ENCODE measurements at places on chromosomes 1 and 21.

- DNase-seq: no peak
Measured at GRCh38 chr1:225762002-225762441, 15.6 kb upstream of the SRP9 start.

DNA sequence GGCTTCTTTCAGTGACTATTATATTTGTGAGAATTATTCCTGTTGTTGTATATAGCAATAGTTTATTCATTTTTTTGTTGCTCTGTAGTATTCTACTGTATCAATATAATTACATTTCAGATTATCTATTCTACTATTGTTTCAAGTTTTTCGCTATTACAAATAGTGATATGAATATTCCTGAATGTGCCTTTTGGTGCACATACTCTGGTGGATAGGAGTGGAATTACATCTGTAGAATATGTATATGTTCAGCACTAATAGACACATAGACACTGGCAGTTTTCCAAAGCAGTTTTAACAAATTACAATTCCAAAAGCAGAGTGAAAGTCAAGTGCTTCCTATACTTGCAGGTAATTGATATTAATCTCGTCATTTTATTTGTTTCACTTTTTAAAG is 696.2 kb upstream of the PRMT6 start:
- no peak for DNase-seq

- DNase-seq: no peak
Measured at GRCh38 chr21:46180079-46180722, 4.1 kb downstream of the SPATC1L start.

DNA sequence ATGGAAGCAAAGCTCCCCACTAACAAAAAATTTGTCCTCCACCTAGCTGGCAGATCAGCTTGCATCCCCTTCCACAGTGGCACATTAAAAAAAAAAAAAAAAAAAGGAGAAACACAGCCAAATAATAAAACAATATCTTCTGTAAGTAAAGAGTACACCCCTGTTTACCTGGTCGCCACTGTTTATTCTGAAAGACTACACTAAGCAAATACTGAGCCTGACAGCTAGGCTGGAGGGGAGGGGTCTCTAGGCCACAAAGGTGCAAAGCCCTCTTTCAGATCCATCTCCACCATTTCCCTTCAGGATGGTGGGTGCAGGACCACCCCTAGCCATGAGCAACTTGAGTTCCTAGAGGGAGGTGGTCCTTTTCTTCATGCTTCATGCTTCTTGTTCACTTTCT is 22.8 kb upstream of the SLC45A3 start:
- no peak for DNase-seq

GRCh38 chr1:82567348-82567747 is 766.6 kb downstream of the ADGRL2 start:
- DNase-seq: no peak

- peak; percentile 60 for DNase-seq
Measured at GRCh38 chr1:156379420-156380165, 10.6 kb downstream of the RHBG start.

- no peak for DNase-seq
Measured at GRCh38 chr1:18105196-18105595, 2.4 kb upstream of the IGSF21 start.

GRCh38 chr1:78911956-78912880 is 94.3 kb downstream of the ADGRL4 start:
- DNase-seq: no peak

DNA sequence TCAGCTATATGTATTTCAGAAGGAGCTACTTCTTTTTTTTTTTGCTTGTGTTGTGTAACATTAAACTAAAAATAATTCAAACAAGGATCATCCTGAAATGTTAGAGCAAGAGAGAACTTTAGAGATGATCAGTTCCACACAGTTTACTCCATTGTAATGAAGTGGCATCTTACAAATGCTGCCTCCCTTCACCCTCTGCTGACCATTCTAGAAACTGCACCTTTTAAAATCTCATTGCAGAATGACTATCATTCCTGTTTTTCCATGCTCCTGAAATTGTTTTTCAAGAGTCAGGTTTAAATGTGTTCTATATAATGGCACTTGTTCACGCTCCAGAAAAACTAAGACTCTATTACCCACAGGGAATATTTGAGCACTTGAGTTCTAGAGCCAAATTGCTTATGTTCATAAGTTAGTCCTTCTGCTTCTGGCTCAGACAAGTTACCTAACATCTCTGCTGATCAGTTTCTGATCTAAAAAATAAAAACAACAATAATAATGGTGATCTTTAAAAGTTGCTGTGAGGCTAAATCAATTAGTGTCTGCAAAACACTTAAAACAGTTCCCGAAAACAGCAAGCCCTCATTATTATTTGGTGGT is 21.5 kb upstream of the SLC44A5 start:
- peak; percentile 39 for DNase-seq

- DNase-seq: peak; percentile 71
Measured at GRCh38 chr1:183804916-183805841, at the start of gene RGL1. Gene RGL1 (plus strand): TSS chr1:183805120. CDS start chr1:183805298, 178 bp downstream.

DNA sequence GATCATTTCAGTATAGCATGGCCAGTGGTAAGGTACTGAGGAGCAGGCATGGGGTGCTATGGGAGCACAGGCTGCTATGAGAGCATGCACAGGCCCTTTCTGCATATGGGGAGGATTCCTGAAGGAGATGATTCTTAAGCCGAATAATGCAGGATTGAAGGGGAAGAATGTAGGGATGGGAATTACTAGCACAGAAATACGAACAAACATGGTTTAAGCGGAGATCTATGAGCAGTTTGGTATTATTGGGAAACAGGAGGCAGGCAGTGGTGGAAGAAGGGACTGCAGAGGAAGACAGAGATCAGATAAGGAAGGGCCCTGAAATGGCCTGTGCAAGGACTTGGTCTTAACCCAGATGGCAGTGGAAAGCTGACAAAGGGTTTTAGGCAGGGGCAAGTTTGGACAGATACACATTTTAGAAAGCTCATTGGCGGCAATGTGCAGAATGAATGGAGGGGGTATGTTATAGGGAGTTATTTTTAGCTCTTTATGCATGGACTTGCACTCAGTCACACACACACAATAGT is 1.7 kb downstream of the OSCP1 start:
- DNase-seq: no peak

- peak; percentile 24 for DNase-seq
Measured at GRCh38 chr1:226637147-226637935, 88.8 kb downstream of the STUM start.

GRCh38 chr1:31787261-31787660 is 23.1 kb upstream of the ADGRB2 start:
- no peak for DNase-seq

- DNase-seq: no peak
Measured at GRCh38 chr21:25465263-25465662, 142.0 kb downstream of the MRPL39 start.

- no peak for DNase-seq
Measured at GRCh38 chr1:29878501-29878900, 642.2 kb downstream of the PTPRU start.

DNA sequence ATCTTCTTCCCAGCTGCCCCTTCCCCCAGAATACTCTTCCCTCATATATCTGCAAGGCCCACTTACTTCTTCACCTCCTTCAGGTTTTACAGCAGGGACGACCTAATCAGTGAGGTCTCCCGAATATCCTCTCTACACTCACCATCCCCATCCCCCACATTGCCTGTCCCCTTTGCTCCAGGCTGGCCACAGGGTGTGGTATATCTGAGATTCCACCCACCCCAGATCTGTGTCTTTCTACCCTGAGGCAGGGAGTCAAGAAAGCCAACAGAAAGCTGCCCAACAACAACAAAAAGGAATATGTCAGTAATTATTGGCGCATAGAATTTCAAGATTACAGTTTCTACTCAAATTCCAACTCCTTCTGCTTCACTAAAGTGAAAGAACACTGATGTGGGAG is 30.0 kb upstream of the OPRD1 start:
- peak; percentile 60 for DNase-seq

GRCh38 chr1:201461645-201462441 is 7.1 kb downstream of the PHLDA3 start:
- peak; percentile 98 for DNase-seq

DNA sequence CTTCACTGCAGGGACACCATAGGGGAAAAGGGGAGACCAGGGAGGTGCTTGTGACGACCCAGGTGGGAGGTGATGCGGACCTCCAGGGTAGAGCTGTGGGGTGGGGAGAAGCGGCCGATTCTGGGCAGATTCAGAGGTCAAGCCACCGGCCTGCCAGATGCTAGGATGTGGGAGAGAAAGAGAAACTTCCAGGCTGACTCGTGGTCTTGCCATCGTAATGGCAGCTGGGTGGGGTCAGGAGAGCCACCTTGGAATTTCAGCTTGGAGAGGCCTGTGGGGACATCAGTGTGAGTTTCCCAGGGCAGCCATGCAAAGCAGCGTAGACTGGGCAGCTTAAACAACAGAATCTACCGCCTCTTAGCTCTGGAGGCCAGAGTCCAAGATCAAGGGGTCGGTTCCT is 258.0 kb upstream of the VAMP3 start:
- DNase-seq: peak; percentile 46

- DNase-seq: no peak
Measured at GRCh38 chr1:13790290-13791030, 90.5 kb downstream of the PRDM2 start.

GRCh38 chr1:150568594-150568966 is 10.8 kb downstream of the MCL1 start:
- no peak for DNase-seq

GRCh38 chr1:114997510-114998289 is 31.9 kb upstream of the TSHB start:
- no peak for DNase-seq

DNA sequence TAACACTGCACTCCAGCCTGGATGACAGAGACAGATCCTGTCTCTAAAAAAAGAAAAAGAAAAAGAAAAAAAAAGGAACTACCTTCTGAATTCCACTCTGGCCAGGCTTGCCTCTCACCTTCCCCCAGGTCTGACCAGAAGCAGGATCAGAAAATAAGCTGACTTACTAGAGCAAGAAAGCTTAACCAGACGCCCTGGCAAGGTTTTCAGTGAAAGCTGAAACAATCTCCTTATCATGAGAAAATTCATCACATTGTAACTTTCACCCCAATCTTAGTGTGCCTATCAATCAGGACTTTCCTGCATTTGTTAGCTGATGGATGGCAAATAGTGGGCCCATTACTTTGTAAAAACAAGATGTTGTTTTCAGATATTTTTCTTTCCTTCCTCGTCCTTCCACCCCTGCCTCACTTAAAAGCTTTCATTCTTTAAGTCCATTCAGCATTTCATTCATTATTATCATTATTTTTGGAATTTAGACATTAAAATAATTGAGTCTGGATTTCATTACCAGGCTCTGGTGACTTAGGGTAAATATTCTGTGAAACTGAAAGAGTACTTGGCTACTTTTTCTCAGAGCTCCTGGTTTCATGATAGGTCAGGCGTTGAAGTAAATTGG is 96.5 kb upstream of the CD34 start:
- no peak for DNase-seq

DNA sequence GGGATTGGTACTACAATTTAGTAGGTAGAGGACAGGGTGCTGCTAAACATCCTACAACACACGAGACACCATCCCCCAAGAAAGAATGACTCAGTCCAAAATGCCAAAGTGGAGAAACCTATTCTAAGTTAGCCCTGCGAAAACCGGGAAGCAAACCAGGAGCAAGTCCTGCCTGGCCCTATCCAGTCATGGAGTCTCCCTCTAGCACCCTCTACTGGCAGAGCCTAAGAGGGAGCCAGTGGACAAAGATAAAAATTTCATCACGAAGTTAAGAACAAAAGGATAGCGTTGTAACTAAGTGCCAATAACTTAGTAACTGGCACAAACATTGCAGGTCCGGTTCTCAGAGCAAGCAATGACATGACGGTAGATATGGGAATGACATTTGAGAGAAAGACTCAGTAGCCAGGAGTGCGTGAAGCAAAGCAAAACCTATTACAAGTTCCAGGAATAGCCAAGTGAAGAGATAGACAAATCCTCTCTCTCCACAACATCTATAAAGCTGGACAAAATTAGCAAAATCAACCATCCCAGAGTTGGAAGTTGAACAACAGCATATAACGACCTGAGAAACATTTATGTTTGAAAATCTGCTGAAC is 383.5 kb downstream of the OMA1 start:
- DNase-seq: peak; percentile 71

DNA sequence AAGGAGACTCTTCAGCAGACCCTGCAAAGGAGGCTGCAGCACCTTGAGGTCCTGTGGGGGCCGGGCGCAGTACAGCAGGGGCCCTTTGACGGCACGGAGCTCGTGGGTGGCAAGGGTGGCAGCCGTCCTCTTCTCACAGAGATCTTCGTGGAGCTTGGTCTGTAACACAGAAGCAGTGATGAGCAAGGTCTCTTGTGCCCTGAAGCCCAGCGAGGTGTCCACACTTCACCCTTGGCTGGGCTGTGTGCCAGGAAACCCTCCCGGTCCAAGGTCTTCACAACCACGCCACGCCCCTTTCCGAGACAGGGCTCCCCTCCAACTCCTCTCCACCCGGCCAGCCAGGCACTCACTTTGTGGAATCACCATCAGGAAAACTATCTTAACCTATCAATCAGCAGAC is 11.3 kb downstream of the LRRC47 start:
- no peak for DNase-seq

DNA sequence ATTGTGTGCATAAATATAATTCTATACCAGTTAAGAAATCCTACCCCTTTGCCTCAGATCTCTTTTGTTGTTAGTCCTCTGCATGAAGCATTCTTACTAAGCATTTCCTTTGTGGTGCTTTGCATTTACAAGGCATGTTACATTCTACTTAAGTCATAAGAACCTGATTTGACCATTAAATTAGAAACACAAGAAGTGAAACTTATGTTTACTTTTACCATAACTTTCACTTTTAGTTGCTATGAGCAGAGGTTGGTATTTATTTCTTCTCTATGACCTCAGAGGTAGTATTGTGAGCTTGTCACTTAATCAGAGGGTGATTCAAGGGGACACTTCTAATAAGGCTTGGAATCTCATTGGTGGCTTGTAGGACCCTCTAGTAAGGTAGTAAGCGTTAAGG is 9.0 kb downstream of the FAM20B start:
- DNase-seq: peak; percentile 76

- peak; percentile 60 for DNase-seq
Measured at GRCh38 chr1:107139833-107140702, 771 bp upstream of the NTNG1 start.

GRCh38 chr1:38026592-38027200 is 14.2 kb downstream of the UTP11 start:
- DNase-seq: peak; percentile 65

DNA sequence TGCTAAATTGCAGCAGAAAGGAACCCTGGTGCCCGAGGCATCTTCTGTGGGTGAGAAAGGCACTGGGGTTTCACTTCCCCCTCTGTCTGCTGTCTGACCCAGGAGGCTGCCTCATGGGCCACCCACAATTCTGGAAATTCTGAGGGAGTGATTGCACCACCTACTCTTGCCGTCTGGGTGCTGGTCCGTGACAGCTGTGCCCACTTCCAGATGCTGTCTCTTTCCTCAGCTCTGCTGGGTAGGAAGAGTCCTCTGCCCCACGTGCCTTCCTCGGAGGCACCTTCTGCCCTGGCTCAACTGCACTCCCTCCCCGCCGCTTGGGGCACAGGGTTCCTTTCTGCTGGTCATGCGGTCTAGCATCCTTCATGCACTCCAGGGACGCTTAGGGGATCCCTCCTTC is 96.3 kb downstream of the ARHGEF10L start:
- DNase-seq: no peak

GRCh38 chr21:26365849-26366248 is 195.3 kb upstream of the APP start:
- DNase-seq: no peak

- DNase-seq: peak; percentile 60
Measured at GRCh38 chr1:27668808-27669723, 2.9 kb downstream of the IFI6 start.

All from EH (cell line).